ENCODE measurements at places on chromosomes 5 and 9.
A peak's percentile ranks its signal among the peaks of the same experiment; 100 is the strongest.

DNA sequence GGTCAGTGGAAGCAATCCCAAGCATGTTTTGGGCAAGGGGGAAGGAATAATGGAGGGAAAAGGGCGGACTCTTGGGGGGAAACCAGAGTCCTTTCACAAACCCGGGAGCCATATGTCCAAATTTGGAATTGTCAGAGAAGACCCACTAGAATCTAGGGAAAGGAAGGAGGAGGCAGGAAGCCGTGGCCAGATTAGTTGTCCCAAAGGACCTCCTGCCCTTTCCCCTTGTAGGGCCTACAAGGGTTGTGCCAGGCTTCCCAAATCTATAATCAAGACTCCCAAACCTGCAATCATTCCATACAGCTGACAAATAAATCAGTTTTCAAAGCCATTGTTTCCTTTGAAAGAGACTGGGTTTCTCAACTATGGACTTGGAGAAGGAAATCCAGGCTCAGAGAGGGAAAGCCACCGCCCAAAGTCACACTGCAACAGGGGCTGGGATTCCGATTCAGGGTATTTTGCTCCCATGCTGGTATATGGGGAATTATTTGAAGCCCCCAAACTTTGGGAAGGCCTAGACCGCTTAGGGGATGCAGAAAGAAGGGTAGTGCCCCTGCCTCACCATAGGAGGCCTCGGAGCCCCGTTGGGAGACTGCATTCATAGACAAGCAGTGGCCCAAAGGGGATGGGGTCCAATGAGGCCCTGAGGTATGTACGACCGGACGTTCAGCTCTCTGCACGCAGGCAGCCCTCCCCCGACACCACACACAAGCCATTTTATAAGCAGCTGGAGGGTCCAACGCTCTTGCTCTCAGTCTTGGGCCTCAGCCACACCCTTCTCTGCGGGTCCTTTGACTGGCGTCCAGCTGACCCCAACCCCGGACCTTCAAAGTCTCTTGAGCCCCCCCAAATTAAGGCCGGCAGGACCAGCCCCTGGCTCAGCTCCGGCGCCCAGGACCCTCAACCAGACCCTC, 815 bp downstream of the ANXA6 start:
- DNase-seq = peak; percentile 43

- DNase-seq = peak; percentile 66
Measured at GRCh38 chr5:107670087-107670931, 428 bp downstream of the EFNA5 start.

DNA sequence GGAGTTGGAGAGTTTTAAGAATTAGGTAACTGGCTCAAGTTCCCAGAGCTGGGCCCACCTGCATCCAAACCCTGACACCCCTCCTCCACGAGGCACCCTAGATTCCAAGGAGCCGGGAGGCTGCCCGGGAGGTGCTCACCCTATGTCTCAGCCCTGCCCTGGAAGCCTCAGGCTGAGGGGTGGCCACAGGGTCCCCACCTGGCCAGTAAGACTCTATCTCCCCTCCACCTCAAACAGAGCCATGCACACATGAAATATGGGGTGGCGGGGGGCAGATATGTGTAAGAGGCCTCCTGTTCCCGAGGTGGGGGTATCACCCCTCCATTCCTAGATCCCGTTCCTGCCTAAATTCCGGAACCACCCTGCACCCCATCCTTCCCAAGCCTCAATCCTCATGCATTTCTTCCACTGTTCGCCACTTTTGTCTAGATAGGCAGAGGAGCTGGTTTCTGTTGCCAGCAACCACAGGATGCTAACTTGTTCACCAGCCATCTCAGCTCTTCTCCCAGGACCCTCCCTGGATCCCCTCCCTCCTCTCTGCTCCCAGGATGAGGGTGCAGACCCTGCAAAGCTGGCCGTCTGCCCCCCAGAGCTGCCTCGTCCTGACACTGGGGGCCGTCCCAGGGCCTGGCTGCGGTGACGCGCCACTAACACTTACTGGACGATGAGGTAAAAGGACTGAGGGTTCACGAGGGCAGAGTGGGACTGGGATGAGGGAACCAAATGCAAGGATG, 44.1 kb downstream of the COL23A1 start:
- no peak for DNase-seq

- DNase-seq = no peak
Measured at GRCh38 chr5:179533907-179534306, 16.4 kb upstream of the RUFY1 start.

GRCh38 chr5:25393256-25393655, 748.5 kb upstream of the CDH10 start:
- DNase-seq = no peak

DNA sequence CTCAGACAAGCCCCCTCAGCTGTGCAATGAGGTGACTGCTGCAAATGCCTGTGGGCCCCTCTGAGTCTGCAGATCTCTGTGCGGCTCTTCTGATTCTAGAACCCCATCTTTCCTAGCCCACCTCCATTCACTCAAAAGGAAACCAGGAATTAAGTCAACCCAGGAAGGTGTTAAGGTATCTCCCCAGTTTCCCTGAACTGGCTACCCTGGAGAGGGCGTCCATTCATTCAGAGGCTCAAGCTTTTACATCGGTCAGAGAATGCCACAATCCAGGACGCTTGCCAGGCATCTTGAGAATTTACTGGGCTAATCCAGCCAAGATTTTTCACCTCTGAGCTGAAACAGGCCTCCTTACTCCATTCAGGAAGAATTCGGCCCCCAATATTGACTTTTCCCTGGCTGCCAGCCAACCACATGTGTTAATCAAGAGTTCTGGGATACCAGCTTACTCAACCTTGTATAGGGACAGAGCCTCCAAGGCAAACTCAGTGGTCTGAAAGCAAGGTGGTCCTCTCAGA, 889 bp upstream of the ADAMTS12 start:
- peak; percentile 61 for DNase-seq

DNA sequence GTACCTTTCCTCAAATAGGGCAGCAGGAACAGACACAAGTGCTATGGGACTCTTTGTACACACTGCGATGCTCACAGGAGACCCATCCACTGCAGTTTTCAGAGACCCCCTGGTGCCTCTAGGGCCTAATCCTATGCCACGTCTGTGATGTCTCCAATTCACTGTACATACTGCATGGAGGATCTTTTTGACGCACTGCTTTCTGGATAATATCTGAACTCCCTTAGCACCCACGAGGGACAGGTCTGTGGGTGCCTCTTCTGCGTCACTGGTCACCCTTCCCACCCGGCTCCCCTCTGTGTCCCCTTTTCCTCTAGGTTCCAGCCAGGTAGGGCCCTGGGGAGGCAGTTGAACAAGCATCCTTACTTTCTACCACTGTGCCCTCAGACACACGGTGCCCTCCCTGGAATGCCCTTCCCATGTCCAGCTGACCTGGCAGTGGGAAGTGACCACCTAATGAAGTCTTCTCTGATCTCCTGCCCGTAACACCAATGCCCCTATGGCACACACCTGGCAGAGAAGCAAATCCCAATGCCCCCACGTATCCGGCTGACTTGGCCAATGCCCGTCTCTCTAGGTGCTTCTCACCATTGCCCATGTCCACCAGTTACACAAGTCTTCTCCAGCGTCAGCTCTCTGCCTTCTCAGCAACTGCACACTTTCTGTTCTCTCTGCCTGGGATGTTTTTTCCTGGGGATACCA, 41.5 kb downstream of the FOXI1 start:
- DNase-seq = no peak

GRCh38 chr5:14869668-14870164, 1.9 kb downstream of the ANKH start:
- DNase-seq = no peak

- DNase-seq = peak; percentile 28
Measured at GRCh38 chr5:132237141-132237540, 9.5 kb upstream of the P4HA2 start.

- DNase-seq = no peak
Measured at GRCh38 chr9:137225699-137226331, 841 bp downstream of the CYSRT1 start.

DNA sequence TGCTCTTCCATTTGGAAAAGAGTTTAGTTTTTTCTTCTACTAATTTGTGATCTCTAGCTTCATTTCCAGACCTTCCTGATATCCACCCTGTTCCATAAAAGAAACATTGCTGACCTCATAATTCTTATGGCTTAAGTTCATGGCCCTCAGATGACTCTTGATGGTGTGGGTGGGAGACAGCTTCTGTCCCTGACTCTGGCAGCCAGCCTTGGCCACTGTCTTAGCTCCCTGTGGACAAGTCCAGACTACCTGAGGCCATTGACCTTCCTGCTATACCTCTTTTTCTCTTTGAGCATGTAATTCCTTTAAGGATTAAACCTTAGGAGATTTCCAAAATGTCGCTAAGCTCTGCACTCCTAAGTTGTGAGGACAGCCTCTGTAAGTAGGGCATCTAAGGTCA, 101.1 kb upstream of the DAP start:
- no peak for DNase-seq

DNA sequence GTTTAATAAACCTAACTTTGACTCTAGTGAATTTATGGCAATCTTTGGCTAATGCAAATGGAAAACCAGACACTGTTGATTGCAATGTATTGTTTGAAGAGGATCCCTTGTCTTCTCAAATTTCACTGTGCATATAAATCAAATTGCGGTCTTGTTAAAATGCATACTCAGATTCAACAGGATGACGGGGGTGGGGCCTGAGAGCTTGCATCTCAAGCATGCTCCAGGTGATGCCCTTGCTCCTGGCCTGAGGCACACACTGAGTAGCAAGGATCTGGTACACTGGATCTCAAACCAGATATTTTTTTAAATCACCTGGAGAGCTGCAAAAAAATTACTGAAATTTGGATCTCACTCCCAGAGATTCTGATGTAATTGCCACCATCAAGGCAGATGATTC, 463.7 kb downstream of the DNAH5 start:
- DNase-seq = no peak

GRCh38 chr5:119954106-119954505, 324.7 kb downstream of the FAM170A start:
- no peak for DNase-seq

DNA sequence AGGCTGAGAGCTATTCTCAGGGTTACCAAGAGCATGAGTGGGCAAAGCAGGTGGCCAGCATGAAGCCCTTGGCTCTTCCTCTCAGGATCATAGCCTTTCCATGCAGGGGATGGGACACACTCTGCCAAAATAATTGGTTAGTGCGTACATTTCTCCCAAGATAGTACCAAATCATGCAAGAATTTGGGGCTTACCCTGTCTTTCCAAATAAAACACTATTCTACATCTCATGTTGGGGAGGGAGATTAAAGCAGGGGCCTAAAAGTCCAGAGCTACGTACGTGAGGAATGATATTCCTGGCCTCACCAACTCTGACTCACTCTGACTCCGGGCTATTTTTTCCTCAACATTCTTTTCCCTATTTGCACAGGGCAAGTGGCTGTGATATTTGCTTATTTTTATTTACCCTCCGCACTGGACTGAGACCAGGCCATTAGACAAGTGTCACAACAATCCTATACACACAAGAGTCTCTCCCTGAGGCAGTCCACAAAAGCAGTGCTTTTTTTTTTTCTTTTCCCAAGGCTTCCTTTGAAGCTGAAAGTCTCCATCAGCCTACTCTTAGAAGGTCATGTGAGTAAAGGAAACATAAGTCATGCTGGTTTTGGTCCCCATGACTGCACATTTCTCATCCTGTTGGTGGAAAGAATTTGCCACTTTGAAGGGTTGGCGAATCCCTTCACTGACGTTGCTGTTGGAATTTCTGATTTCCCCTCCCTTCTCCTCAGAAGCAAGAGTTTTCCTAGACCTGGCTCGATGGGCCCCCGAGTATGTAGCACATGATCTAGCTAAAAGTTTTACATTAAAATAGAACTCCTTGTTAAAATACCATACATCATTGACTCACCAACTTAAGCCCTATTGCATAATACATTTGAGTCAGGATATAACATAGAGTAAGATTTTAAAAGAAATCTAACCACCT, 40.0 kb downstream of the TMEM252 start:
- DNase-seq = peak; percentile 27

Data from right hindlimb (tissue), 1 donor.